Activated CD4-positive, alpha-beta T cell treated with anti-CD3 and anti-CD28 coated beads for 24 hours (primary cell): ENCODE measurements at places on chromosomes 2 and 18.

GRCh38 chr2:144559242-144559641 is 39.3 kb upstream of the ZEB2 start:
- DNase-seq: no peak

- no peak for DNase-seq
Measured at GRCh38 chr2:208440716-208441115, 34.1 kb downstream of the PTH2R start.

- no peak for DNase-seq
Measured at GRCh38 chr2:30181176-30181575, 34.4 kb downstream of the YPEL5 start.

GRCh38 chr2:37604716-37605115 is 66.7 kb downstream of the CDC42EP3 start:
- DNase-seq: no peak

DNA sequence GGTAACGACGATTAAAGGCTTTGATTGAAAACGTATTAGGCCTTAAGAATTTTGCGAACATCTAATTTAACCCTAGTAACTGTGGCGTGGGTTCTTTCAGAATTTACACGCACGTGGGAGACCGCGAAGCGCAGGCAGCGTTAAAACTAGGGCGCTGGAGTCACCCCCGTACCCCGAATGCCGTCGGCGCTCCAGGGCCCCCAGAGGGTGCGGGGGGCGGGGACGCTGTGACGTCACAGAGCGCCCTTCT is 673 bp upstream of the SMCHD1 start:
- peak; percentile 50 for DNase-seq

- DNase-seq: no peak
Measured at GRCh38 chr2:40087434-40087833, 308.4 kb upstream of the THUMPD2 start.

GRCh38 chr2:178825183-178825582 is 18.0 kb upstream of the TTN start:
- DNase-seq: no peak

DNA sequence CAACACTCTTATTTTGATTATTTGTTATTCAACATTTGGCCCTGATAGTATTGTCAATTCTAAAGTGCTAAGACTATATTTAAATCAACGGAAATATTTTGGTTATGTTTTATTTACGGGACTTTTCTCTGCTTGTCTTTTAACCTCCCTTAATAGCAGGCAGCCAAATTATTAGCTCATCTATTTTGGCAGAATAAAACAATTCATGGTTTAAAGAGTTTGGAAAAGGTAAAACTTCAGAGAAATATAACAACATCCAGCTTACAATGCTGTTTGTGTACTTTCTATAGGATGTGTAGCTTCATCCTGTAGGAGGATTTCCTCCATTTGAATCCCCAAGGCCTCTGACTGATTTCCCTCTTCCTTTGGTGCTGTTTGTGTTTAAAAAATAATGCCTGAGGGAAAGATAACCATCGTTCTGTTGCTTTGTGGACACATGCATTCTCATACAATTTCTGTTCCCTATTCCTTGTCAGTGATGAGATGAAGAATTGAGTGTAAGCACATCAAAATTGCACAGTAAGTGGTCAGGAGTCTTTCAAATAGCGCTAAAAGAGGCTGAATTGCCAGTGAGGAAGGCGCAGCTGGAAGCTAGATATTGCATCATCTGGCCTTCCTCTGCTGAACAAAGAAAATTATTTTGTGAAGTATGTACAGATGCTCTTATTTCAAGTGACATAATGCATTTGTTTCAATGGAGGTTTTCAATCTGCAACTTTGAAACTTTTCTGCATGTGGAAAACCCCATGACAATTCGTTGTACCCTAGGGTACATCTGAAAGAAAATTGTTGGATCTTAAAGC is 80.3 kb downstream of the CD28 start:
- no peak for DNase-seq

DNA sequence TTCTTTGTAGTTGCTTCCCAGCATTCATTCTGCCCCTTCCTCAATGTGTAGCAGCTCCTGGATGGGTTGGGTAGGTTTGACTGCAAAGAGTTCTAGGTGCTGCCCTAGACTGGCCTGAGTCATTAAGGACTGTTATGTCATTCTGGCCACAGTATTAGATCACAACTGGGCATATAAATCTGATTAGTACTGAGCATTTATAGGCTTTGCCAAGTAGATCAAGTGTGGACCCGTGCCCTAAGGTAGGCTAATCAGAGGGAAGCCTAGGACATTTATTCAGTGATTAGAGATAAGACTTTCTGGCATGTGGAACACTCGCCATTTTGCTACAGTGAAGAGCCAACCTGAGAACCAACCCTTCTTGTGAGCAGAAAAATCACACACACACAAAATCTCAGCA is 2.7 kb downstream of the KATNAL2 start:
- DNase-seq: no peak

- peak; percentile 40 for DNase-seq
Measured at GRCh38 chr2:240021488-240022104, 3.5 kb downstream of the NDUFA10 start.

DNA sequence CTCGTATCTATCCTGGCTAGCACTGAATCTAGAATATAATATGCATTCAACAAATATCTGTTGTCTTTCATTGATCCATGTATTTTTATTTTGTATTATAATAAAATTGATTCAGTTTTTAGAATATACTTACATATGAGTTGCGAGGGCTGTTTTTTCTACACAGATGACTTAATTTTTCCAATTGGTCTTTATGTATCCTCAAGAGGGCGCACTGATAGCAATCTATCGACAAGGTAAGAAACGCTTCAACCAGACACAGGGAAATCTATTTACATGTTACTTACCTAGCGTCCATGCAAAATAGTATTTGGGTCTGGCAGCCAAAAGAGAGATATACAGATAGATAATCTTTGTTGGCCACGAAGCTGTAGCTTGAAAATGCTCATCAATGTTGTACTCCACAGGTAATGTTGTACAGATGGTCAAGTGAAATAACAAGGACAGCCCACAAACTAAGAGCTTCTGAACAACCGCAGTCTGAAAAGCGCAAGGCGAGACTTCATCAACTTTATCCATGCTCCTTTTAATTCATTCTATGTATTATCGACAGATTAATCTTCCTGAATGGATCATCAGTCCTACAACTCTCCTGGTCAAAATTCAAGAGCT is 35.5 kb upstream of the KIDINS220 start:
- no peak for DNase-seq

DNA sequence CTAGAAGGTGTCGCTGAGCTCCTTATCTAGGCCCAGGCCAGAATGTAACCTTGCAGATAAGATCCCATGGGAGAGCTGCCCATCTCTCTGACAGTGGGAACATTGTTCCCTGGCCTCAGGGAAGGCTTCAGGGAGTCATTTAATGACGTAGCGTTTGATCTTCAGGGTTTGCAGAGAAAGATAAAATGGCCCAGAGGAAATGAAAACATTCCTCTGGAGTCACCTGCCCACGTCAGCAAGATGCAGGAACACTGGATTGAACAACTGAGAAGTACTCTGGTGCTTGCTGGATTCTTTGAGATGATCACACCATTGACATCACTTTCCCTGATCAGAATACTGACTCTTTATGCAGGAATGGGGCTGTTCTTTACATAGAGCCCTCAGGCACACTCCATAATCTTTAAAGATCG is 51.6 kb downstream of the MAPK4 start:
- DNase-seq: no peak

DNA sequence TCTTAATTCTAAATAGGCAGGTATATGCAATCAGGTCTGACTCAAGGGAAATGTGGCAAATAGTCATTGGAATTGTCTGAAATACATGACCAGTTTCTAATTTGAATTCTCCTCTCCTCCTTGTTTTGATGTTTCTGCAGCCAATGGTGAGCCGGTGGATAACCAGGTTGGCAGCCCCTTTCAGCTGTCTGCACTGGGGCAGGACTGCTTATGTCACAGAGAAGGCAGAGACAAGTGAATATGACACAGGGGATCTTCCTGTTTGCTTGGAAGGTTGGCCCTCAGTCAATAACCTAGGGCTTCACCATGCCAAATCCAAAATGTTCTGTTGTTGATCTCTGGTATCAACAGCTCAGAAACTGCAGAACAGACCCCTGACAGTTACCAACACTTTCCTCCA is 12.1 kb downstream of the MYT1L start:
- no peak for DNase-seq

DNA sequence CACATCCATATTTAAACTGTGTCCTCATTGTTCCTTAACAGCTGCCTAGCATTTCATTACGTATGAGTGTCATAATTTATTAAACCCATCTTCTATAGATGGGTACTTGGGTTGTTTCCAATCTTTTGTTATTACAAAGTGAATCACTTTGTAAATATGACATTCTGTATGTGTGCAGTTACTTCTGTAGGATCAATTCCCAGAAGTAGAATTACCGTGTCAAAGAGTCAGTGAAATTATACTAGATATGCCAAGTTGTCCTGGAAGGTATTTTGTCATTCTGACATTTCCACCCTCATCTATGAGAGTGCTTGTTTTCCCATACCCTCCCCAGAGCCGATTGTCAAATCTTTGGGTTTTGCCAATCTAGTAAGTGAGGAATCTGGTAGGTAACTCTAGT is 194.5 kb upstream of the APCDD1 start:
- DNase-seq: no peak

DNA sequence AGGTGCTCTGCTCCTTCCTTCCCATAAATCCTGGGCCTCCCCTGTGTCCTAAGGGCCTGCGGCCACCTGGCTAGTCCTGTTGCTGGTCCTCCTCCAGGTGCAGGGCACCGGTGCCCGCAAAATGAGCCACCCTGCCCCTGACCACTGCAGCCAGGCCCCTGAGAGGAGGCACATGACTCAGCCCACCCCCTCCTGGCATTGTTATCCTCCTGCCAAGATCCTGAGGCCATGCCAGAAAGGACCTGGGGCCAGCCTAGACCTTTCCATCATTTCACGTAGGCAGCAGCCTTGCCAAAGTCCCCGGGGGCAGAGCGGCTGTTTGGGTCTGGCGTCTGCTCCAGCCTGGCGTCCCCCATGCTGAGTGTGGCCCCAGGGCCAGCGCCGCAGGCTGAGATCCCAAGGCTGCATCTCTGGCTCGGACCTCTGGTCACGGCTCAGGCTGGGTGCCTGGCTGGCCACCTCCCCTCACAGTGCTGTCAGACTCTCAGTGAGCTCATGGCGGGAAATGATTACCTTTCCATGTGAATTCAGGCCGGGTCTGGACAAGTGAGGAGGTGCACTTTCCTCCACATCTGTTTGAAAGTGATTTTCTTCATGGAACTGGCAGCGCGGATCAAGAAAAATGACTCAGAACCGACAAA is 81.0 kb downstream of the NDUFA10 start:
- DNase-seq: no peak

GRCh38 chr2:105371156-105371555 is 27.7 kb downstream of the FHL2 start:
- DNase-seq: no peak

GRCh38 chr18:79523206-79523735 is 127.5 kb downstream of the NFATC1 start:
- DNase-seq: peak; percentile 50

- DNase-seq: no peak
Measured at GRCh38 chr2:45840481-45840880, 189.0 kb downstream of the PRKCE start.

- DNase-seq: no peak
Measured at GRCh38 chr2:233480490-233481202, 85.9 kb downstream of the USP40 start.

DNA sequence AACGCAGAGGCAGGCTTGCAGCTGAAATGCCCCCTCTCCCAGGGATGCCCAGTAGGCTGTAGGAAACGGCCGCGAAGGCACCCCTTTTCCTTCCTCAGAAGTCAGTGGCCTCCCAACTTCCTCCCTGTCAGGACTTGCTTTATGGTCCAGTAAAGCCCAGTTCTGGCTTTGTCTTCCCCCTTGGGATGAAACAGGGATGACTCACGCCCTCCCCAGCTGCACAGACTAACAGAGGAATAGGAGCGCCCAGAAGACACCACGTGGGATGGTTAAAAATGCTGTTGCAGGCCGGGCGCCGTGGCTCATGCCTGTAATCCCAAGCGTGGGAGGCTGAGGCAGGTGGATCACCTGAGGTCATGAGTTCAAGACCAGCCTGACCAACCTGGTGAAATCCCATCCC is 6.9 kb downstream of the CREG2 start:
- DNase-seq: no peak

GRCh38 chr18:42950732-42951131 is 164.8 kb downstream of the RIT2 start:
- no peak for DNase-seq

DNA sequence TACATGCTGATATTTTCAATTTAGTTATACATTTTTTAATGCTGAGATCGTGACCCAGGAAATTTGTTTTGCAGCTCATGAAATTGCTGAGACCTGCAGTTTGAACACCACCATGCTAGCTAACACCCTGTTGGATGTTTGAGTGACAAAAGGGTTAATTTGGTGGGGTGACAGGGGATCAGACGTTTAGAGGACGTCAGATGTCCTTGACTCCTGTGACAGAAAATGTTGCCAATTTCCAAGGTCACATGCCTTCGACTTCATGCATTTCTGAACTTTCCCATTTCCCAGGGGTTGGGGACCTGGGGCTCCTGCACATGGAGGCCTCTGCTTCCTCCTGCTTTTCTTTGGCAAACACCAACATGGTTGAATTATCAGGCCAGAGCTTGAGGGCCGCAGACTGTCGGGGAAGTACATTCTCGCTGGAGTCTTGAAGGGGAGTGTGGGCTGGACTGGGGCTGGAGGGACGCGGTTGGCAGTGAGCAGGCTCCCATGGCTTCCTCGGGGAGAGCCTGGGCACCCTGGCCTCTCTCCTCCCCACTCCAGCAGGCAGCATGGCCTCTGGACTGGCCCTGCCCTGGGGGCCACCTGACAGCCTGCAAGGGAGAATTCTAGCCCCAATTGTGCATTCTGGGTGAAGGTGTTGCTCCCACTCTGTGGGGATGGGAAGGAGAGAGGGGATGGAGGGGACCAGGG is 73.1 kb downstream of the CTIF start:
- no peak for DNase-seq

DNA sequence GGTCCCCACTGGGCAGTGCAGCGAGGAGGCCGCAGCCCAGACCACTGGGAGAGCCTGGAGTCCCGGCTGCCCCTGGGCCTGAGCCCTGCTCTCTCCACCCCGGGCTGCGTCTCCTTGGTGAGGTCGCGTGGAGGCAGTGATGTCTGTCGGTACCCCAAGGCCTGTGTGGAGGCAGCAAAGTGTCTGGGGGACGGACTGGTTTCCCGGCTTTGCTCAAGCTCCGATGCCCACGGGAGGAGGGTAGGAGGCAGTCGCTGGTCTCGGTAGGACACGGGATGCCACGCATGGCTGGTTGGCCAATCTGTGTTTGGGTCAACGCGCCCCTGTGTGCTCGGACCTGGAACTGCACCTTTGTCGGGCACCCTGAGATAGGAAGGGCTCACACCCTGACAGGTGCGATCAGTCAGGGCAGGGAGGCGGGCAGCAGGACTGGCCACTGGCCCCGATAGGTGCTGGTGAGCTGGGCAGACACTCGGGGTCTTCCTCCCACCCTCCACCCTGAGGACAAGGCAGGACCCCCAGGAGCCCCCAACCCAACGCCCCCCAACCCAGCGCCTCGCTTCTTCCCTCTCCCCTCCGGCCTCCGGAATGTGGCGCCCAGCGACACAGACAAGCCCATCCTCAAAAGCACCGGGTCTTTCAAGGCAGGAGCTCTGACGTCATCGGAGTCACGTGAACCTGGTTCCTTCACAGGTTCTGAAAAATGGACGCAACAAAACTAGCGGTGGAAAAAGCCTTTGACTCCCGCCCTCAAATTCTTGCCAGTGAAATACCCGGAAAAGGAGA is 288.6 kb downstream of the NDUFA10 start:
- no peak for DNase-seq

- DNase-seq: no peak
Measured at GRCh38 chr2:241912021-241912555, 42.6 kb downstream of the RTP5 start.
